Aorta (tissue), 5 donors: ENCODE measurements at places on chromosomes 1 and 21. TPM values are rescaled to one million over a fixed set of nuclear protein-coding genes. Genes with fewer than 3 reads are reported as not detected.

The LCA5L gene
- total RNA-seq = 1.8 TPM

The PRR9 gene
- total RNA-seq = not detected

The CD52 gene
- 12.0 TPM for total RNA-seq

The AMY2A gene
- total RNA-seq = 4.2 TPM

The KRTAP6-3 gene
- not detected for total RNA-seq

The LDLRAD1 gene
- total RNA-seq = not detected

The UBL4B gene
- not detected for total RNA-seq

The STPG1 gene
- total RNA-seq = 3.8 TPM

The USH2A gene
- total RNA-seq = not detected

The RGSL1 gene
- total RNA-seq = not detected

The S100A7 gene
- not detected for total RNA-seq

The TNFRSF9 gene
- 0.36 TPM for total RNA-seq

The KIF21B gene
- total RNA-seq = 4.0 TPM

The PLPPR4 gene
- 7.2 TPM for total RNA-seq

The FHAD1 gene
- total RNA-seq = 2.7 TPM

The TSTD1 gene
- total RNA-seq = 12.5 TPM
